Cardiac fibroblast (primary cell): ENCODE measurements at places on chromosomes 3 and 15.

GRCh38 chr3:105399611-105400010 is 32.9 kb downstream of the ALCAM start:
- DNase-seq = no peak

GRCh38 chr3:31253782-31254181 is 278.9 kb upstream of the STT3B start:
- peak; percentile 9 for DNase-seq

DNA sequence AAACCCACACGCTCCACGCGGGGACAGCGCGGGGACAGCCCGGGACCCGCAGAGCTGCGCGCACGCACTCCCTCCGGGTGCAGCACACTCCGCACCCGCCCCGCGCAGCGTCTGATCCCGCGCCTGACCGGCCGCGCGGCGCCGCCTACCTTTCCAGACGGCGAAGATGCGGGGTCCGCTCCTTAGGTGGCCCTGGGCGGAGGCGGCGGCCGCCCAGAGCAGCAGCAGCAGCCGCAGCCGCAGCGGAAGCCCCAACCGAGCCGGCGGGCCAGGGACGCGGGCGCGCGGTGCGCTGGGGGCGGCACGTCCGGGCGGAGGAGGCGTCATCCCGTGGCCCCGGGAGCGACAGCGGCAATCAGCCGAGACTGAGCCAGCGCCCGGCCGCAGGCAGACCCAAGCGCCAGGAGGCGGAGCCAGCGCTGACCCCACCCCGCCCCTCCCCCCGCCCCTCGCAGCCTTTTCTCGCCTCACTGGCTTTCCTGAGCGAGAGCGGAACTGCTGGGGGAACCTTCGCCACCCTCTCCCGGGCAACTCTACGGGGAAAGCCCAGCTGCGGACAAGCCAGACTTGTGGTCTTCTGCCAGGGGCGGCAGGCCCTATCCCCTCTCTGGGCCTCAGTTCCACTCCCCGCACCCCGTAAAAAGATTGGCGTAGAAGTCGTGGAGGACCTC is at the start of gene SEMA7A:
Gene SEMA7A (minus strand): TSS at position 367 of the 671 bp plus-strand sequence. CDS start 40 bp downstream, at position 327.
- DNase-seq = peak; percentile 78

- DNase-seq = peak; percentile 8
Observed at GRCh38 chr3:3109407-3110298, 521 bp downstream of the IL5RA start.

DNA sequence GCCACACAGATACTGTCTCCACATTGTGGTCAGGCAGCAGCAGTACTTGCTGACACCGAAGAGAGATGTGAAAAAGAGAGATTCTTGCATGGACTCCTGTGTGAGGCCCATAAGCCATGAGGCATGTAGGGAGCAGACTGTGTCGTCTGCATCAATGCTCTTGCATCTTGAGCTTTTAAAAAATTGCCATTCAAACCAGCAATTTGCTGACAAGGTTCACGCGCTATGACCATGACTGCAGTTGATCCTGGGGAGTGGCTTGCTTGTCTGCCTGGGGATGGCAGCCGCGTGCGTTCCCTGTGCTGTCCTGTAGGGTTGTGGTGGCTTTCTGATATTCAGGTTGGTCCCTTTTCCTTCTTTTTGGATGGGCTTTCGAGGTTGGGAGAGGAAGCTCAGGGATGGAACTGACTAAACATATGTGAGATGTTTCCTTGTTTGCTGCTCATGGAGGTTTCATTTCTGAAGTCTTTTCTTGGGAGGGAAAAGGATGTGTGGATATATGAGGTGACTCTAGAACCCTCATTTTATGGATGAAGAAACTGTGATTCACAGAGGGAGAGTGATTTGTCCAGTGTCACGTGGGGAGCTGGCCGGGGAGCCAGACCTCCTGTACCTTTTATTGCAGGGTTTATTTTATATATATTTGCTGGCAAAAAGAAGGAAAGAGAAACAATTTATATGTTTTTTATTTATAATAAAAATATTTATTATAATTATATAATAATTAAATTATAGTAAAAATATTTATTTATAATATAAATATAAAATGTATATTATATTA is 48.6 kb downstream of the LPP start:
- no peak for DNase-seq

- peak; percentile 66 for DNase-seq
Observed at GRCh38 chr3:139937674-139938279, 2.8 kb downstream of the CLSTN2 start.

- DNase-seq = peak; percentile 92
Observed at GRCh38 chr3:79515072-79515471, 252.7 kb downstream of the ROBO1 start.
